ENCODE measurements at places on chromosomes 5 and 9. TPM values are rescaled to one million over a fixed set of nuclear protein-coding genes. Genes with fewer than 3 reads are reported as not detected.

DNA sequence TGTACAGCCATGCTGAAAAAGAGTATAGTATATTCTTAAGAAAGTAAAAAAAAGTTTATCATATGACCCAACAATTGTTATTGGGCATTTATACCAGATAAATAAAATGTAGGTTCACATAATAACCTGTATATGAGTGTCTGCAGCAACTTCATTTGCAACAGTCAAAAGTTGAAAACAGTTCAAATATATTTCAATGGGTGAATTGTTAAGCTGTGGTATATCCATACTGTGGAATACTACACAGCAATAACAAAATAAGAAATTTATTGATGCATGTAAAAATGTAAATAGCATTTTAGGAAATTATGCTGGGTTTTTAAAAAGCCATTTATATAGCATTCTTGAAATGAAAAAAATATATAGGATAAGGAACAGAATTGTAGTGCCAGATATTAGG lies 1420.1 kb upstream of the ACO1 start:
- DNase-seq: no peak

DNA sequence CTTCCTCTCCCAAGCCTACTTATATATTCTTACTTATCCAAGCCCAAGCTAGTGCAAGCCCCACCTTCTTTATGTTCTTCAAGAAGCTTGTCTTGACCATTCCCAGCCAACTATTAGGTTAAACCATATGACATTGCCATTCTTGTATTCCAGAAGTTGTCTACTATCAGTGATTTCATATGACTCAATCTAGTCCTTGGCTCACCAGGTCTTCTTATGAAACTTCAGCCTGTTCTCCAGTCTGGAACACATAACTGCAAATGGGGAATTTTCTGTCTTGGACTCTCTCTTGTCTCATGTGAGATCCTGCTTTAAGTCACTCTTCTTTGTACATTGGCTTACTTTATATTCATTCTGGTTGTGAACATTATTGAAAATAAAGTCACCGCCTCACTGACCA lies 130.7 kb downstream of the TTLL11 start:
- DNase-seq: no peak

Gene UAP1L1
- 3.4 TPM for total RNA-seq

- DNase-seq: no peak
Observed at GRCh38 chr9:120187758-120188157, 392.2 kb downstream of the CDK5RAP2 start.

GRCh38 chr5:67552773-67553172 lies 356.2 kb upstream of the CD180 start:
- no peak for DNase-seq

Gene SPATA31A6
- not detected for total RNA-seq

Gene RAD23B
- total RNA-seq: 78.5 TPM

Gene RNF180
- 2.1 TPM for total RNA-seq

GRCh38 chr9:104858846-104859245 lies 69.1 kb downstream of the ABCA1 start:
- no peak for DNase-seq

Gene PCDHAC1
- not detected for total RNA-seq

GRCh38 chr5:60487885-60488442 lies 212.0 kb downstream of the DEPDC1B start:
- no peak for DNase-seq

Gene GAS1
- total RNA-seq: 49.2 TPM

- DNase-seq: no peak
Observed at GRCh38 chr5:120512068-120512467, 48.0 kb downstream of the PRR16 start.

Gene ARL10
- total RNA-seq: 9.9 TPM

DNA sequence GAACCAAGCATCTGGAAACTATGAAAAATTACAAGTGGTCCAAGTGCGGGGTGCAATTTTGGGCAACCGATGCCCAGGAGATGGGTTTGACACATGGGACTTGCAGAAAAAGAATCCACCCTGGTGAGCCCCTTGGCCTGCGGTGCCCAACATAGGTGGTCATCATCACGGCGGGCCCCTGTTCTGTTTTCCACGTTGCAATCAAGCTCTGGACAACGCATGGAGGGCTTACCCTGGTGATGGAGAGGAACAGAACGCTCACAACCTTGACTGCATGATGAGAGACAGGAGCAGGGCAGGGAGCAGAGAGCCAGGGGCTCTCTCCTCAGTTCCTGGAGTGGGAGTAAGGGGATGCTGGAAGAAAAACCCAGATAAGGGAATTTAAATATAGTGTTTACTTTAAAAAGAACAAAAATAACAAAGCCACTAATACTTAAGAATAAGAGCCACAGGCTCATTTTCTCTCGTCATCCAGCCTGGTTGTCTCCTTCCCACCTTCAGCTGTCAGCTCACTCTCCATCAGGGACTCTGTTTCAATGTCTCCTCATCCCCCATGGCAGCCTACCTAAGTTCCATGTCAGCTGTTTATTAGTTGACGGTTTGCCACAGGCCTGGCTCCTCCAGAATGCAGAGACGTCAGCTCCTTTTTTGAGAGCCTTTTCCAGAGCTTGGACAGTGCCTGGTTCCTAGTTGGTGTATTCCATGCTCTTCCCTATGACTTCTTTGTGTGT lies 172.1 kb downstream of the GADD45G start:
- no peak for DNase-seq

DNA sequence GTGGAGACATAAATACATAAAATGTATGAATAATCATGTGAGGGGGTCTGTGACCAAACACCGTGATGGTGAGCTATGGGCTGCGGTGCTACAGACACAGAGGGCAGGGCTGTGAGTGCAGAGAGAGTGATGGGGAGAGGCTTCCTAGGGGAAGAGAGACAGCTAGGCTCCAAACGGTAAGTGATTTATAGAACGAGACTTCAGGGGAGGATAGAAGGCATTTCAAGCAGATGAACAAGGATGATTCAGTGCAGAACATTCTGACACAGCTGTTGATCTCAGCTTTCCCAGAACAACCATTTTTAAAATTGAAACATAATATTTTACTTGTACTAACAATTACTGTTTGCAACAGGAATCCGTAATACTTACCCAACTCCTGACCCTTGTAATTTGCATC lies 100.7 kb downstream of the GAS1 start:
- DNase-seq: no peak

DNA sequence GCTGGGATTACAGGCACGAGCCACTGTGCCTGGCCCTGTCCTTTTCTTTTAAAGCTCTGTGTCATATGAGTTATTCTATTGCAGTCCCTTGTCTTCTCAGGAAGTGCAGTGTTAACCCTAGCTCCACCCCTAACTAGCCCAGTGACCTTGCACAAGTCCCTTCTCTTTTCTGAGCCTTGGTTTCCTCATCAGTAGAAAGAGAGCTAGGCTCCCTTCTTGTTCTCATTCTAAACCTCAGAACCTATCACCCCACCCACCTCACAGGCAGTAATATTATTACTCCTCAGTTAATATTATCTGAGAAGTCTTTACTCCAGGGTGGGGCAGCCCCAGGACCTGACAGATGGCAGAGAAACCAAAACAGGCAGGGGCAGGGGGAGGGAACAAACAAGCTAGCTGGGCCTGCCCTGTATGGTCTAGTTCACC lies 7.2 kb downstream of the CYFIP2 start:
- no peak for DNase-seq

- no peak for DNase-seq
Observed at GRCh38 chr5:154834053-154834452, 16.4 kb downstream of the FAXDC2 start.
